ENCODE measurements at places on chromosomes 11 and 22.

DNA sequence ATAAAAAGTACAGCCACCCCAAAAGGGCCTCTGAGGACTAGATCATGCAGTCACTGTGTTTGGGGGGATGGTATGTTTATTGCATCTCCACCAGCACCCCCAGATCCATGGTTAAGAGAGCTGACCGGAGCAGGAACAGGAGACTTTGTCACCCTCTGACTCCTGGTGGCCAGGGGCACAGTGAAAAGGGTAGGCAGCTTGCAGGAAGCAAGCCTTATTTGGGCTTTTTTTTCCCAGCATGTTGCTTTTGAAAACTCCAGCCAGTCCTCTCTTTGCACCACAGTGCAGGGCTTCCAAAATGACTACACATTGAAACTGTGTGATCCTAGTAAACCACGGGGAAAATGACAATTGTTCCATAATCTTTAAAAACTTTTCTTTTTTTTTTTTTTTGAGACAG lies 20.6 kb downstream of the PRR5 start:
- no peak for DNase-seq

DNA sequence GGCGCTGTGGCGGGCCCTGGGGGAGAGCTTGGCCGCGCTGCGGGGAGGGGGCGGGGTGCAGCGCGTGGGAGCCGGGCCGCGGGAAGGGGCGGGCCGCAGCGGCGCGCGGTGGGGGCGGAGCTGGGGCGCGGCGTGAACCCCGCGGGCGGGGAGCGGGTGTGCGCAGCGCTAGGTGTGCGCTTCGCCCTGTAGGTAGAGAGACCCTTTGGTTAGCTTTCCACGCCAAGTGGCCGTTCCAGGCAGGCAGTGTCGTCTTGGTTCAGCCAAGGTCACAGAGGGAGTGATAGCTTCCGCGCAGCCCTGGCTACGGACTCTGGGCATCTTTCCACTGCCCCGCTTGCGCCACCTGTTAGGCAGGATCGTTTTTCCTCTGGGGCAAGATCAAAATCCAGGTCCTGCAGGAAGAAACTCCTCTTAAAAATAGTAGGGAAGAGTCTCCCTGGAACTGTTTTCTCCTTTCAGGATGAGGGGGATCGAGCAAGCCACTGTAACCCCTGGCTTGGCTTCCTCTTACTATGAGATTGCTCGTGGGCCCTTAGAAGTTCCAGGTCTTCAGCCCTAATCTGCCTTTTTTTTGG lies 434 bp downstream of the BANF1 start:
- no peak for DNase-seq

DNA sequence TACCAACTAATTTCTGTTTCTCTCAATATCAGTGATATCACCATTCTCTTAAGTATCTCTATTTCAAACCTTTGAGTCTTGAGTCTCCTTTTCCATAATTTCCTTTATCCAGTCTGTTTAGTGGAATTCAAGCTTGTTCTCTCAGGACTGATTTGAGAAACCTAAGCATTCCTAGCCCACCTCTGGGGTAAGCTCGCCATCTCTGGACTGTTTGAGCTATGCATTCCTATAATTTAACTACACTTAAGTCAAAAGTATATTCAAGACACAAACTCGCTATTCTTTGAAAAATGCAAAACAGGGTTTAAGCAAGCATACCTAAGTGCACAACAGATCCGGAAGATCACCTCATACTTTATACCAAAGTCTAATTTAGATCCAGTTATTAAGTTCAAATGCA lies 2.1 kb upstream of the DLAT start:
- DNase-seq = no peak

GRCh38 chr11:9347100-9347499 lies 32.7 kb upstream of the TMEM41B start:
- peak; percentile 55 for DNase-seq
